ENCODE measurements at places on chromosomes 6 and 20.

DNA sequence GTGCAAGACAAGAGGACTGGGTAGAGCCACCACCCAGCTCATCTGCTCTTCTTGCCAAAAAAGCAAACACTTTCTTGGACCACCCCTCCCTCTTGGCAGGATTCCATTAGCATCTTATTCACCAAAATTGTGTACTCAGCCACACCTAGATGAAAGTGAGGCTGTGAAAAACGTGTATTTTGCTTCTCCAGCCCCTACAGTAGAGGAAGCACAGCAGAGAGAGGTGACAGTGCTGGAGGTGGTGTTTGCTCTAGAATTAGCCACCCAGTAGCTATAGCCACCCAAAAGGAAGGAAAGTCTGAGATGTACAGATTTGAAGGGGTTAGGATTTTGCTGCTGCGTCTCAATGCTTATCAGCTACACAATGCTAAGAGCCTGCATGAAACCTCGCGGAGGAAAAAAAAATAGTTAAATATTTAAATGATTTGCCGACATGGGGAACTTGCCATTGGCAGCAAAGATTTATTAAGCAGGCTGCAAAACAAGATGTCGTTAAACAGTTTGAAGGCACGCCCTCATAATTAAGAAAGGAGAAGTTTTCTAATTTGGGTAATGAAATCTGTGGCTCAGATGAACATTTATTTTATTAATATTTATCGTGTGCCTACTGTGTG is 287.3 kb downstream of the ZNF217 start:
- DNase-seq: no peak

DNA sequence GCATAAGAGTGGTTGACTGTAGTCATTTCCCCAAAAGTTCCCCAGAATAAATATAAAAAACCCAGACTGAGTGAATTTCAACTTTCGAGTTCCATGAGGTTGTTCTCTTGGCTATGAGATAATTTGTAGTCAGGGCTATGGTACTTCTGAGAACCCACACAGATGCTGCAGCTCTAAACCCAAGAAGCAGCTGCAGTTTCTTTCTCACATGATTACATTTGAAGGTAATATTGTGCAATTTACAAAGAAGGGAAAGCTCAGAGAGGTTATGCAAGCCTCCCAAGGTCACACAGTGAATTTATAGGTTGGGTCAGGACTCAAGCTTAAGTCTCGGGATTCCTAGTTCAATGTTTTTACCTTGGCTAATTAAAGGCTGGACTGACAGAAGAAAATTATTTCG is 29.7 kb upstream of the CD93 start:
- peak; percentile 34 for DNase-seq

DNA sequence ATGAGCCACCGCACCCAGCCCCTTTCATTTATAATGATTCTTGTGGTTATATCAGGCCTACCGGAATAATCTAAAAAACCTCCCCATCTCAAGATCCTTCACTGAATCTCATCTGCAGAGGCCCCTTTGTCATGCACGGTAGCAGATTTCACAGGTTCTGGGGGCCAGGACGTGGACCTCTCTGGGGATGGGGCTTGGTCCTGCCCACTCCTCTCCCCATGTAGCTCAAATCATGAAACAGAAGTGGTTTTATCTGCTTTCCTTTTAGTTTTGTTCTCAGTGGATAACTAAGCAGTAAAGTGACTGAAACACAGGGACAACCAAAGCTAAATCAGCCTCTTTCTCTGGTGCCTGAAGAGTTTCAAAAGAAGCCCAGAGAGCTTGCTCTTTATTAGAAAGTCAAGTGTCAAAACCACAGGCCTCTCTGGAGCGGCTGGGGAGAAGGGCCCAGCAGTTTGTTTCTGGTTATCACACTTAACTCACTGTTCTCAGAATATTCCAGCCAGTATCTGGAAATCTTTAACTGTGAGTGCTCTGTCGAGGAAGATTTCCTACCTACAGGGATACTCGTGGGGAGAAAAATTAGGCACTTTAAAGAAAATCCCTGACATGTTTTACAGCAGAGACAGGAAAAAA is 60.6 kb upstream of the FAM184A start:
- peak; percentile 71 for DNase-seq

GRCh38 chr20:1422753-1423152 is 29.9 kb upstream of the FKBP1A start:
- DNase-seq: no peak

- DNase-seq: no peak
Measured at GRCh38 chr20:63292292-63292701, 689 bp upstream of the COL20A1 start.

GRCh38 chr6:68777956-68778355 is 142.9 kb downstream of the ADGRB3 start:
- no peak for DNase-seq

- peak; percentile 50 for DNase-seq
Measured at GRCh38 chr6:24766680-24767462, 7.9 kb upstream of the GMNN start.

DNA sequence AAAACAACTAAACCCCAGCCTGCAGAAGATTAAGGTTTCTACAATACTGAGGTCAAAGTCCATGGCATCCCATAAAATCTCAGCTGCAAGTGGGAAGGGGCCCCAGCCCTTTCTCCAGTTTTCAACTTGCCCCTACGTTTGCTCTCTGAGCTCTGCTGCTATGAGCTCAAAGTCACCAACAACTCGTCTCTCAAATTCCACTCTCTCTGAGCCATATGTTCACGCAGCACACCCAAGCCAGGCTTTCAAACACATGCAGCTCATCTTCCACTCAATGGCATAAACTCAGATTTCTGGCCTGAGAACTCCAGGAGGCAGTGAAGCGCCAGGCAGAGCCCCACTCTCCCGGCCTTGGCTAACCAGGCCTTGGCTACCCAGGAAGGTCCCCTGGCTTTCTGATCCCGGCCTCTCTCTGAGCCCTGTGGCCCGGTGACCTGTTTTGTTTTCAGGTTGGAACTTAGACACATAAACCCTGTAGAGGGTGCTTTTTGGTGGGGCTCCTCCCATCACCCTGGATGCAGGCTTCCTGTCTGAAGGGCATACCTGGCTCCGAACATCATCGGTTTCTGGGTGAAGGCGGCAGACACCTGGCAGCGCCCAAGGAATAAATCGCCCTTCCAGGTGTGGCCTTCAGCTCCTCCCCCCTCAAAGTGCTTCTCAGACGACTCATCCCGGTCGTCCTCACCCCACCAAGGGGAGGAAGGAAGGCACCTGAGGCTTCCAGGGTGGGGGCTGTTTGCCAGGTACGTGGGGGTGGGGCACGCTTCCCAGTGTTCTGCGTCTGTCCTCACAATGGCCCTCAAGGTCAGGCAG is 12.4 kb downstream of the SLC22A23 start:
- DNase-seq: no peak

DNA sequence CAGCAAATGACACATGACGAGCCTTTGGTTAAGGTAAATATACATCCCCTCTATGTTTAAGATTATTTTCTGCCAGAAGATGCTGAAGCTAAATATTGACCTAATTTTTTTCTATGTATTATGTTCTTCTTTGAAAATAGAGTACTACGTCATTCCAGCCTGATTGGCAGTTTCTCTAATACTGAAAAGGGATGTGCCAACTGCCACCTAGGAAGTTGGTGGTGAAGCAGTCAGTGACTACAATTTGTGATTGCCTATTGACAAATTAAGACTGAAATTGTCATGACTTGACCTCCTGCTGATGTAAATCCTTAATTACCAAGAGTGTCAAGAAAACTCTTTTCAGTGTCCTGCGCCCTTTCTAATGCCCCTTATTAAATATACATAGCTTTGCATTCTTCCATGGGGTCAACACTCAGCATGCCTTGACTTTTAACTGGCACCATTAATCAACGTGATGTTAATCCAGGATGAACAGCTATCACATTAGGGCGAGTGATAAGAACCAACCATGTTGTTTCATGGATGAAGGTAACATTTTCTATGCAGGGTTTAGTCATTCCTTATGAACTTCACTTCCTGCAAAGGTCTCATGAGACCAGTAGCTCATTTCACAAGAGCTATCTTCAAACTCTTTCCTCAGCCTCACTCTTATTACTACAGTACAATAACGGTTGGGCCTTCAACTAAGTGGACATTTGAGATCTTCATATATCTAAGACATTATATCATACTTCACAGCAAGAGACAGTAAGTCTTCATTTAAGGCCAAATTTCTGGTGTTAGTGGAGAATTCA is 22.5 kb upstream of the SGK1 start:
- no peak for DNase-seq

DNA sequence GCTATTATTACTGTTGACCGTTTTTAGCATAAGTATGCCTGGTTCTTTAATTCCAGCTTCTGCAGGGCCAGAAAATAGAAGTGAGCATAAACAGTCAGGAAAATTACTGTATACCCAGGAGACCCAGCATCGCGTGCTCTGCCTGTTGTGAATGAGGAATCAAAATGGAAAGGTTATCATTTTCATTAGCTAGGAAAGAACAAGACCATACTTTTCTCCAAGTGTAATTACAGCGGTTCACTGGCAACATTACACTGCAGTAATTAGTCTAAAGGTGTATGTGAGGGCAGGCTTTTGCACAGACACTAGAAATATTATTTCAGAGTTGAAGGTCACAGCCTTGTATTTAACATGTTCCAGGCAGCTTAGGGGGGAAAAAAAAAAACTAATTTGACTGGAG is 403.8 kb upstream of the SOX4 start:
- no peak for DNase-seq

- DNase-seq: no peak
Measured at GRCh38 chr6:4209196-4209595, 73.8 kb upstream of the ECI2 start.

DNA sequence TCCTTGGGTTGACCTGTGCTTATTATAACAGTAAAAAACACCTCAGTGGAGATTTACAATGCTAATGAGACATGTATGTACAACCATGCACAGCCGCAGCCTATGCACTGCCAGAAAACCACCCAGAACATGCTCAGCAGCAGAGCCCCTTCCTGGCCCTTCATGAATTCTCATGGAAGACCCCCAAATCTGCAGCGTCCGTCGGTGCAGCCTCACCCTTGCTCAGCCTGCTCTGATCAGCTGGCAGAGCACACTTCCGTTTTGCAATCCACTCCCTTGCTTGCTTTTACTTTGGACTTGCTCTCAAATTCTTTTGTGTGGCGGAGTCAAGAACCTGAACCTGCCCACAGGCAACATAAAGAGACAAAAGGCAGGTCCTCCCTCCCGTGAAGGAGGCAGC is 378.2 kb upstream of the SULF2 start:
- no peak for DNase-seq

DNA sequence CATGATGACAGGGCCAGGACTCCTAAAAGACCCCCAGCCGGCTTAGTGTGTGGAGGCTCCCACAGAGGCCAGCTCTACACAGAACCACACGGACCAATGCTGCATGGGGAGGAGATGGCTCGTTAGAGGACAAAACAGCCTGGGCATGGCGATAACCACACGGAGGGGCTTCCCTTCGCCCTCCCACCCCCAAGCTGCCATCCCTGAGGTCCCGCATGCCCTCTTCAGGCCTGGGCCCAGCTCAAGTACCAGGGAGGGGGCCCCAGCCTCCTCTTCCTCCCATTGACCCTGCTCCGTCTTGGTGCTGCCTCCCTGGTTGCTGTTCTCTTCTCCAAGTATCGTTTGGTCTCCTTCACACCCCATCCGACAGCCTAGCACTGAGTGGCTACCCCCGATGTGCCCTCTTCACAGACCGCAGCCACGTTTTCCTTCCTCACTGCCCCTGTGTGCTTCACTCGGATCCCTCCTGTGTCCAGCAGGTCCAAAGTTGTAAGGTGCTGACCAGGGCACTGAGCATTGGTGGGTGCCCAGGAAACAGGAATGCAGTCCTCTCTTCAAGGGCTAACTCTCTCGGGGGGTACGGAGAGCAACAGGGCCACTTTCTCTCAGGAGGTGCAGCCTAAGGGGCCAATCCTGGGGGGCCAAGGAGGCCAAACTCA is 9.6 kb upstream of the MLN start:
- no peak for DNase-seq

DNA sequence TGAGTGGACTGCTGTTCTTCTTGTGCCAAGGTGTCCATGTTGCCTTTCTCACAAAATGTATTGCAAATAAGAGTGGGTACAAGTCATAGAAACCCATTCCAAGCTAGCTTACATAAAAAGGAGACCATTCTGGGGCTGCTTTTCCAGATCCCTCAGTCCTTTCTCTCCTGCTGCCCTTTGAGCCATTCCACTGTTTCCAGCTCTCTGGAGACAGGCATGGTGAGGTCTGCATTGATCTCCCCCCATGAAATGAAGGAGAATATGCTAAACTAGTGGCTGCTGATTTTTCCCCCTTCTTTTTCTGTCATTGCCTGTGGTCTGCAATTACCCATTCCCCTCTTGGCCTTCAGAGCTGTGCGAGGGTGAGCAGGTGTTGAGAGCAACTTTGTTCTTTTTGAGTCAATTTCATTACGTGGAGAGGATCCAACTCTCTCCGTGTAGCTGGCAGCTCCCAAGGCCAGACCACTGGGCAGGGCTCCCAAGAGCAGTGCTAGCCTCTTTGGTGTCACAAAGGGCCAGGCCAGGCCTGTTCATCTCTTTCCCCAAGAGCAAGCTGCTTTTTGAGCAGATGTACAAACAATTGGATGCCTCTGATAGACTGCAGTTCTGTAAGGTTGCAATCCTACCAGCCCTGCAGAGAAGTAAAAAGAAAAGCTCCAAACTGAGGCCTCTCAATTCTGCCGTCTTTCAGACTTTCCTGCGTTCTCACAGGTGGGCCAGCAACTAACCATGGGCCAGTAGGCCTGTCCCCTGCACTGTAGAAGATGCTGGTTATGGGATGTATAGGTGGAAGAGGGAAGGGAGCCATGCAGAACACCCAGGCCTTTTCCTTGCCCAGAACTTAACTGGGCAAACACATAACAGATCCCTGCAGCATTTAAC is 96.1 kb upstream of the ARMC2 start:
- DNase-seq: no peak

GRCh38 chr6:26553264-26553634 is 15.1 kb downstream of the HMGN4 start:
- DNase-seq: peak; percentile 88

- peak; percentile 80 for DNase-seq
Measured at GRCh38 chr6:26270486-26270861, 94.5 kb upstream of the BTN3A2 start.

- DNase-seq: no peak
Measured at GRCh38 chr6:84910906-84911607, 146.7 kb upstream of the TBX18 start.

DNA sequence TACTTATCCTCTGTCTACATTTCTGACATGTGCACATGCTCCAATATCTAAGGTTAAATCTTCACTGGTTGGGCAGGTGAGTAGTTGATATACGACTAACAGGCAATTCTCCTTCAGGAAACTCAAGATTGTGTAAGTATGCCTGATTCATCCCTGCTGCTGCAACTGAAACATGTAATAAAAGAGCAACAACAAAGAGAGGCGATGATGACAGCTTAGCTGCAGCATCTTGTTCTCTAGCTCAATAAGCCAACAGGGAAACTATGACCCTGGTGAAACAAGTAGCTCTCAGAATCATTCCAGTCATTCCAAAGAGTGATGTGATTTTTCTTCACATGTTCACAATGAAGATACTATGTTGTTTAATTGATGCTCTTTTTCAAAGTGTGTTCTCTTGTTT is 74.4 kb downstream of the ELOVL4 start:
- no peak for DNase-seq

Data from activated CD4-positive, alpha-beta T cell treated with anti-CD3 and anti-CD28 coated beads, Interleukin-10, Interleukin-2, amounts not matched to agents 100 ng/mL and 50 ng/mL, durations not matched to agents 16 hours and 8 hours (primary cell).